ENCODE measurements at places on chromosomes 3 and 15.

- DNase-seq, result no peak
These were observed 19.6 kb downstream of the PIAS1 start for GRCh38 chr15:68073576-68074288.

DNA sequence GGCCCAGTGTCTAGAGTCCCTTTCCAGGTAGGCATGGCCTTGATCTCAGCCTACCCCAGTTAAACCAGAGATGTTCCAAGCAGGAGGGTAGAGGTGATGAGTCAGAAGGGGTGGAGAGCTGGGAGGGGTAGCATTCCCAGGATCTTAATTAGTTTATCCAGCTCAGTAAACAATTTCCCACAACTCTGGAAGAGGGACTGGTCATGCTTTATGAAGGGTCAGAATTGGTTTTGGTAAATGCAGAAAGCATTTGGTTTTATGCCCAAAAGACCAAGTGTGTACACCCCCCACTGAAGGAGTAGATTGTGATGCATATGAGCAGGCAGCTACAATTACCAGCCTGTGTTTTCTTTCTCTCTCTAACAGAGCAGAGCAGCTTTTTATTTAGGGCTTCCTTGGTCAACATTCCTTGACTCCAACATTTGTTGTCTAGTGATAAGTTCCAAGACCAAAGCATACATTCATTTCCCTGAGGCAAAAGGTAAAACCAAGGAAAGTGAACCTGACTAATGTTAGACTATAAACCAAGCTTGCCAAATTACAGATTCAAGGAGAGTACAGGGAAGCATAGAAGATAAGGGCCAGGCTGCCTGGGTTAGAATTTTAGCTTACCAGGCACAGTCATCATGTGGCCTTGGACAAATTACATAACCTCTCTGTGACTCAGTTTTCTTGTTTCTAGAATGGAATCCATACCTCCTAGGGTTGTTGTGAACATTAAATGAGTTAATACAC, 17.6 kb downstream of the EXOSC7 start:
- no peak for DNase-seq

- no peak for DNase-seq
These were observed 9.6 kb downstream of the TGM4 start for GRCh38 chr3:44883999-44884431.

DNA sequence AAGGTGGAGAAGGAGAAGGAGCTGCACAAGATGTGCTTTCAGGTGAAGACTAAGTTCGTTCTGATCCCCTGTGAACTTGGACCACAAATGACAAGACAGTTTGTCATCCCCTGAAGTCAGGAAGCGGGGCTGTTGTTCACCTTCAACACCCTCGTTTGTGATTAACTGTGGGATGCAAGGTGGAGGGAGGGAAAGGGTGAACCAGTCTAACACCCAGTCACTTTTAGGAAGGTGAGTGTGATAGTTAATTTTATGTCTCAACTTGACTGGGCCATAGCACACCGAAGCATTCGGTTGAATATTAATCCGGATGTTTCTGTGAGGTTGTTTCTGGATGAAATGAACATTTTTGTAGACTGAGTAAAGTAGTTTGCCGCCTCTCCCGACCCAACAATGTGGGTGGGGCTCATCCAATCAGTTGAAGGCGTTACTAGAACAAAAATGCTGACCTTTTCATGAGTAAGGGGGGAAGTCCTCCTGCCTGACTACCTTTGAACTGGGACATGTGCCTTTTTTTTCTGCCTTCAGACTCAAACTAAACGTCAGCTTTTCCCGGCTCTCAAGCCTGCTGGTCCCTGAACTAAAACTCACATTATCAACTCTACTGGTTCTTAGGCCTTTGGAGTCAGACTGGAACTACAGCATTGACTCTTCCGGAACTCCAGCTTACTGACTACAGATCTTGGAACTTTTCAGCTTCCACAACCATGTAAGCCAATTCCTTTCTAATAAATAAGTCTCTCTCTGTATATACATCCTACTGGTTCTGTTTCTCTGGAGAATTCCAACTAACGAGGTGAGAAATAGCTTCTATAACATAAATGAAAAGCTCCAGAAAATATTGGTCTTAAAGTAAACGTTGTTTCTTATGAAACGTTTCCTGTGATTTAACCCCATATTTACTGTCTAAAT, 264.0 kb upstream of the SLITRK3 start:
- DNase-seq, result no peak

DNA sequence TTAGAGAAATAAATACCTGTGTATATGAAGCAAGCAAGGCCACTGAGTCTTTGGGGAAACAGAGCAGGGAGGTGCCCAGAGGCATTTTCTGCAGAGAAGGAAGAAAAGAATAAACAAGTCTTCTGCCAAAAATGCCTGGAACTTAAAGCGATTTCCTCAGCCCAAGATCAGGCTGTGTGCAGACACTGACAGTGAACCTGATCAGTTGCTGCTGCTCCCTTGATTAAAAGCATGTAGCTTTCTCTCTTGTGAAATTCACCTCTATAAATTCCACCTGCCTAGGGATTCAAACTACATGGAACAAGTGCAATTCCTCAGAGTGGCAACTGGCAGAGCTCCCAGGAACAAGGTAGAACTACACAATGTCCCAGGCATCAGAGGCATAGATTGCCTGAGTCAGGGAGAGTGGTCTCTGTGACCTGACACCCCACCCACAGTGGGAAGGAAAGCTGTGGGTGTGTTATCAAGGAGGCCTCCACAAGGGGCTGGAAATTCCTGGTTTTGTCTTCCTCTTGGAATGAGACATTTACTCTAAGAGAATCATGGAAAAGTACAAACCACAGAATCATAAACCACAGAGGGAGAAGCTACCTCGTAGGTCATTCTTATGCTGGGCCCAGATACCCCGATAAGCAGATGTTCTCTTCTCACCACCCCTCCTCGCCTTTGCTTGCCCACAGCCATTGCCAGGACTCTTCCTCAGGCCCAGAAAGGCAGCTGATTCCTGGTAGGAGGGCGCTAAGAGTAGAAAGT, 1.8 kb upstream of the ZBTB38 start:
- DNase-seq, result no peak

DNA sequence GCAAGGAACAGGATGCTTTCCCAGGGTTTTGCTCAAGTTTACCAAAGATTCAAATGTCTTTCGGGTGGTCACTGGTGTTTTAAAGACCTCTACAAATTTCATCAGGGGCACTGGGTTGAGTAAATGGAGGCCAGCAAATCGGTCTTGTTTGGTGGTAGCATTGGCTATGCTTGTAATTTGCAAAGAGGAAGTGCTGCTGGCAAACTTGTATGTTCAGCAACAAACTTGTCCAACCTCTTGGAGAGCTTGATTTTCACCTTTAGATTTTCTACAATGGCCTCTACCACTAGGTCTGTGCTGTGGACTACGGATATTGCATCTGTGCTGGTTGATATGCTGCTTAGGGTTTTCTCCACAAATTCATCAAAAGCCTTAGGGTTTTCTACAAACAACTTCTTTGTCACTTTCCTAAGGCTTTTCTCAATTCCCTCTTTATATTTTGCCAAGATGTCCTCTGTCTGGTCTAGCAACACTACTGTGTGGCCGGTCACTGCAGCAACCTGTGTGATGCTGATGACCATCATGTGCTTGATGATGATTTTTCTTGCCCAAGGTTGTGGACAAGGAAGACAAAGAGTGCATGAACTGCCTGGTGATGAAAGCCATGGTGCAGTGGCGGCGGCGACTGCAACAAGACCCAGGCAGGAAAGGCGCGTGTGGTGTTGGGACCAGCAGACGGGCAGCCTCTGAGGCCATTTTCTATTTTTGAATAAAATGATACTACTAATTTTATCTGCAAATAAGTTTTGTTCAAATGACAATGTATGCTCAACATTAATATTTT, 50.8 kb downstream of the RFX7 start:
- DNase-seq, result no peak

- DNase-seq, result no peak
These were observed 79.0 kb upstream of the DCLK3 start for GRCh38 chr3:36843065-36844051.

GRCh38 chr15:33964665-33965040, 3.6 kb upstream of the CHRM5 start:
- DNase-seq, result no peak

DNA sequence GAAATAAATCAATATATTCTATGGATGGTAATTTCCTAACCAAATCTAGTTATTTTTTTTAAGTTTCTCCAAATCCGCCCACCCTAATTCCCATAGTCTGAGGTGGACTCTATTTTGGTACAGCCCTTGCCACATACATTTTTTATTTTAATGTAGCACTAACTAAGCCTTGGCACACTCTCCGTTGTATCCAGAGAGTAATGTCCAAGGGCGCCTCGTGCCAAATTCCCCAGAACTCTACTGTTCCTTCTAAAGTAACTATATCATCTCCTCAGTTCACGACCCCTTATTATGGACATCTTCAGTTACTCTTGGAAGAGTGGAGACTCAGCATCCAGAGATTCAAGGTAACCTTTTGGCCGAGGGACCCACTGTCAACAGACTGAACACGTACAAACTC, 1.3 kb downstream of the VGLL3 start:
- no peak for DNase-seq

DNA sequence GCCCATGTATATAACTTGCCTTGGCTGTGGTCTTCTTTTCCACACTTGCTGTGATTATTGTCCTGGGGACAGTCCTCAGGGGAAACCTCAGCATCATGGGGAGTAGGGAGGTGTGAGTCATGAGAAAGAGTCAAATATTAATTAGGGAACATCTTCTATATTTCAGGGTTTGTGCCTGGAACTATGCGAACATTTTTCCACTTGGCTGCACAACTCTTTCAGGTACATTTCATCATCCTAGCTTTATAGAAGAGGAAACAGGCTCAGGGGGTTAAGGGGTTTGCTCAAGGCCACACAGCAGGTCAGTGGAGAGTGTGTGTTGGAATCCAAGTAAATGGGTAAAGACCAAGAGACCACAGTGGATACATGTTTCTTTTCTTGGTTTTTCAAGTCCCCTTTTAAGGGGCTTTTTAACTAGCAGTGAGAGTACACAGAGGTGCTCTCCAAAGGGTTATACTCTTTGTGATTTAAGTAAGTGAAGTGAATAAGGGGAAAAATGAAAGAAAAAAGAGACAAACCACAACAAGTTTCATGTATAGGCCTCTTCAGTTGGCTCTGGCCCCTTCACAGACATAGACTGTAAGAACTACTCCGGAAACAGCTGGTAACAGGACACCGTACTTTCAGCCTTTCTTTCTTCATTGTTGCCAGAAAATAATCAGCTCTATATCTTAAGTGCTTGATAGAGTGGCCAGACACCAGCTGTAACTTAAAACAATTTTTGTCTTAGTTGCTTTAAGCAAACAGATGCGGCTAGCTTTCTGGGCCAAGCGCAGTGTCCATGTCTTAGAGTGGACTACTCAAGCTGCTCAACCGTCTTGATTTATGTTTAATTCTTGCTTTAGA, 64.6 kb downstream of the EEFSEC start:
- DNase-seq, result no peak

GRCh38 chr3:78895528-78895927, 872.3 kb downstream of the ROBO1 start:
- no peak for DNase-seq

- no peak for DNase-seq
These were observed 103.5 kb downstream of the IMPG2 start for GRCh38 chr3:101216710-101217465.

DNA sequence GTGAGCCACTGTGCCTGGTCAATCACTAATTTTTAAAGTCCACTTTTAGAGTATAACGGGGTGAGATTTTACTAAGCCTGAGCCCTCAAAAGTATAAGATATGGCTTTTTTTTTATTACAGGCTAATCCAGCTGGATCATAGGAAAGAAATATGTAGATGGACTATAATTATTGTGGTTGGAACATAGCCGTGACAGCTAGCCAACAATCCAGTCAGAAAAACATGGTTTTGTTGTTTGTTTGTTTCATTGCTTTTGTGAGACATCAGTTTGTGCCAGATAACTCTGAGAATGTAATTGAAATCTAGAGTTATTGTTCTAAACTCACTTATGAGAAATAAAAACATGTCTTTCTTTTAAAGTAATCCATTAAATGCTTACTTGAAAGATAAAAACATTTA, 37.3 kb upstream of the ATOSA start:
- no peak for DNase-seq

DNA sequence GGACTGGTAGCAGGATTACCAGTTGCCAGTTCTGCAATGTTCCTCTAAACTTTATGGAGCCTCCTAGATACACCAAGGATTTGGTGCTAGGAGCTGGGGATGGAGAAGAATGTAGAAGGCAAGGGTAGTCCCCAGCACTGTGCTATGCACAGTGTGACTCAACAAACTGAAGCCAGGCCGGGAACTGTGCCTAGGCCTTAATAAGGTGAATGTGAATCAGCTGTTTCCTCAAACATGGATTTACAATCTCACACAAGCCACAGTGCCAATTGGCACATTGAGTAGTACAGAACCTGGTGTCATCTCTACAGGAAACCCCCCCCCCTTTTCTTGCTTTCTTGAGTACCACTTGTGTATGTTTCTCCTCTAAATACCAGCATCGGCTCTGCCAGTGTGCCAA, 32.5 kb downstream of the MRPS25 start:
- no peak for DNase-seq

Data from hypothalamus (tissue), 51 donors.